ENCODE measurements at places on chromosomes 7 and 10.
A peak's percentile ranks its signal among the peaks of the same experiment; 100 is the strongest.

DNA sequence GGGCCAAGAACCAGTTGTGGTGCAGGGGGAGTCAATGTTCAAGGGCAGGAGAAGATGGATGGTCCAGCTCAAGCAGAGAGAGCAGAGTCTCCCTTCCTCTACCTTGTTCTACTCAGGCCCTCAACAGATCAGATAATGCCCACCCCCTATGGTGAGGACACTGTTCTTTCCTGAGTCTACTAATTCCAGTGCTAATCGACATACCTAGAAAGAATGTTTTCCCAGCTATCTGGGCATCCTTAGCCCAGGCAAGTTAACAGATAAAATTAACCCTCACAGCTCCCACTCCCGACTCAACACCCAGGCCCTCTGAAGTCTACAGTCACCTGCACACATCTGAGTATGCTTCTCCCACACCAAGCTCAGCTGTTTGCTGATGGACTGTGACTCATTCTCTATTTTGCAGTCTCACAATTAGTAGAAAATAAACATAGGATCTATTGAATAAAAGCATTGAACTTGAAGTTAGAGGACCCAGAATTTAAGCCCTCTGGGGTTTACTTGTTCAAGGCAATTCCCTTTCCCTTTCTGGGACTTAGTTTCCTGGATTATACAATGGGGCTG is 17.1 kb downstream of the COL13A1 start:
- DNase-seq, result no peak

- DNase-seq, result no peak
Observed at GRCh38 chr7:44769776-44770294, 21.2 kb downstream of the ZMIZ2 start.

- DNase-seq, result peak; percentile 36
Observed at GRCh38 chr7:2040893-2041270, 191.9 kb downstream of the MAD1L1 start.

DNA sequence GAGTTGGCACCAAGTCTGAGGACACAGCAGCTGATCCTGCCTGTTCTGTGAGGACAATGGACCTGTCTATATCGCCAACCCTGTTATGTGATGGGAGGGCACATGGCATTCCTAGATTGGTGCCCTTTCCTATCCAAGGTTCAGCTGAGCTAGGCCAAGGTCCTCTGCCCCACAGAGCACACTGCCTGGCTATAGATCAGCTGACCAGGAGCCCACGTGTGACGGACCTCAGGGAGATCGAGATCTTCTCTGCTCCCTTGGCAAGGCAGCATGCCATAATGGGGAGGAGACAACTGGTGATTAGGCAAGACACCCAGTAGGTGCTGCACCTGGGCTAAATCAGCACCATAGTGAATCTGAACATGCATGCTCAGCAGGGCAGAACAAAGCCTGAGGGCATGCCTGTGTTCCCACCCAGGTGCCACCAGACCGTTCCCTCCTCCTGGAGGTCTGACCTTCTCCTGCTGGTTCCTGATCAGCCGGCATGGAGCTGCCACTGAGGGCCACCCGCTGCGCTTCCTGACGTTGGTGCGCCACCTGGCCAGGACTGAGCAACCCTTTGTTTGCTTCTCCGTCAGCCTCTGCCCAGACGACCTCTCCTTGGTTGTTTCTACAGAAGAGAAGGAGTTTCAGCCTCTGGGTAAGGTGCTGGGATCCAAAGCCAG is 93.7 kb downstream of the WDFY4 start:
- peak; percentile 6 for DNase-seq

DNA sequence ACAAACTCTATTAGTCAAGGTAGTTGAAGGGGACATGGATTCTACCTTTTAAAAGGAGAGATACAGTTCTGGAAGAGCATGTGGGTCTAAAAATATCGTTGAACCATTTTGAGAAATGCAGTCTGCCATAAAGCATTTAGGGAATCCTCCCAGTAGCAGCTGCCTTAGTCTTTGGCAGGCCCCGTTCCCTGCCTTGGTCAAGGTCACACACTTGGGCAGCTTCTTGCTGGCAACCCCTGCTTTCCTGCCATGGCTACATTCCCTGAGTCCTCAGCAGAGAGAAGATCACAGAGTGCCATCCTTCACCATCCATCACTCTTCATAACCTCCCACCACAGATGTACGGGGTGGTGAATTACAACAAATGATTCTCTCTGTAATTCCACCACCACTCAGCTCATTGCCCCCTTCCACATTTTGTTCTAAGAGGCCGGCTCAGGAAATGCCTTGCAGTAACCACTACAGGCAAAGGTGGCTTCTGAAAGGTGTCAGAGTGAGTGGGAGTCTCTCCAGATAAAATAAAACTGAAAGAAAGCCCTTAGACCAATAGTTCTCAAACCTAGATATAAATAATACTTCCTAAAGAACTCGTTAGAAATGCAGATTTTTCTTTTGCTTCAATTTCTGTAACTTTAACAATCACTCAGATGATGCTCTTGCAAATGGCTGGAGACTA is 121.4 kb upstream of the STK17A start:
- DNase-seq, result no peak

DNA sequence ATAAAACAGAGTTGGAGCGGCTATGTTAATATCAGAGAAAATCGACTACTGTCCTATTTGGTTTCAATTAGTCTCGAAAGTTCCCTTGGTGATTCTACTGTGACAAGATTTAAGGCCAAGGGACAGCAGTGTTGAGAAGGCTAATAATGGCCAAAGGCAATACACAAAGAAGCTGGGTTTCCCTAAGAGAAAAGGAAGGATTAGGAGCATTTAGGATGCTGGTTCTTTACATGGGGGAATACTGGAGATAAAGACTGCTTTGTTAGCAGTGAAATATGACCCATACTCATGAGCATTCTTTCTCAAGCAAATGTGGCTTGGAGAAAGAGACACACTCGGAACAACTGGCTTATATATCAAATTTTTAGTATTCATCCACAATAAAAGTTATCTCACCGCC is 32.2 kb downstream of the IQUB start:
- DNase-seq, result no peak

DNA sequence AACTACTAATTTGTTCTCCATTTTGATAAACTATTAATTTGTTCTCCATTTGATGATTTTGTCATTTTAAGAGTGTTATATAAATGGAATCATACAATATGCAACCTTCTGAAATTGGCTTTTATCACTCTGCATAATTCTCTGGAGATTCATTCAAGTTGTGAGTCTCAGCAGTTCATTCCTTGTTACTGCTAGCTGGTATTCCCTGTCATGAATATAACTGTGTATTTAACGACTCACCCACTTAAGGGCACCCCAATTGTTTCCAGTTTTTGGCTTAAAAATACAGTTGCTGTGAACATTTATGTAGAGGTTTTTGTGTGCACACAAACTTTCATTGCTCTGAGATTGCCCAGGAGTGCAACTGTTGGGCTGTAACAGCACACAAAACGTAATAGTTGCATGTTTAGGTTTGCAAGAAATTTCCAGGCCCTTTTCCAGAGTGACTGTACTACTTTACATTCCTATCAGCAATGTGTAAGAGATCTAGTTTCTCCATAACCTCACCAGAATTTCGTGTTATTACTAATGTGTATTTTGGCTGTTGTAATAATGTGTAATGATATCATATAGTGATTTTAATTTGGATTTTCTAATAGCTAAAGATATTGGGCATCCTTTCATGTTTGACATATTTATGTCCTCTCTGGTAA is 153.2 kb upstream of the ADCY1 start:
- no peak for DNase-seq

DNA sequence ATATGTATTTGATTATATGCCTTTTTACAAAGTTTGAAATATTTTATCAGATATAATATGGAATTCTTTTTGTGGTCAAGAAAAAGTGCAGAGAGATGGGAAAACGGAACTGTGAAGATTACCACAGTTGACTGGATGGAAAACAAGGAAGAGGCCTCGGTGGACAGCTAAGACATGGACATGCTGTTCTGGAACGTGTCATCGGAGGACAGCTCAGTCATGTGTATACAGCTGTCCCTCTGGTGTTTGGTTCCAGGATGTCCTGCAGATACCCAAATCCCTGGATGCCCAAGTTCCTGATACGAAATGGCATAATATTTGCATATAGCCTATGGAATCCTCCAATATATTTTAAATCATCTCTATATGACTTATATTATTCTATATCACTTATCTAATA is 49.4 kb downstream of the TRIL start:
- no peak for DNase-seq

- DNase-seq, result peak; percentile 1
Observed at GRCh38 chr10:44857363-44858016, 53.6 kb upstream of the TMEM72 start.

- DNase-seq, result no peak
Observed at GRCh38 chr10:100014071-100014762, 4.5 kb upstream of the DNMBP start.

DNA sequence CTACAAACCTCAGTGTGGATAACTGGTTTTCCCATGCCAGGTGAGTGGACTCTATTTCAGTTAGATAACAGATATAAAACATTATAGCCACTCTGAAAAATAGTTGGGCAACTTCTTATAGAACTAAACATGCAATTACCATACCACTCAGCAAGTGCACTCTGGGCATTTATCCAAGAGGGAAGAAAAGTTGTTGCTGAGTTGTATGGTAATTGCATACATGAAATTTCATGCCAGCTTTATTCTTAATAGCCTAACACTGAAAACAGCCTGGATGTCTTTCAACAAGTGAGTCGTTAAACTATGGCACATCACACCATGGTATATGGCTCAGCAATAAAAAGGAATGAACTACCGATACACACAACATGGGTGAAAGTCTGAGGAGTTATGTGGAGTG is 10.6 kb upstream of the UPP1 start:
- DNase-seq, result no peak

DNA sequence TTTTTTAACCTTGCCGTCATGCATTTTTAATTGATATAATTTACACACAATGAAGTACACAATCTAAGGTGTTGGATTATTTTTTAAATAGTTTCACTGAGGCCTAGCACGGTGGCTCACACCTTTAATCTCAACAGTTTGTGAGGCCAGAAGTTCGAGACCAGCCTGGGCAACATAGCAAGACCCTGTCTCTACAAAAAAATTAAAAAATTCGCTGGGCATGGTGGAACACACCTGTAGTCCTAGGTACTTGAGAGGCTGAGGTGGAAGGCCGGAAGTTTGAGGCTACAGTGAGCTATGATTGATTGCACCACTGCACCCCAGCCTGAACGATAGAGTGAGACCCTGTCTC is 92.8 kb upstream of the OIT3 start:
- DNase-seq, result no peak

- no peak for DNase-seq
Observed at GRCh38 chr10:58556516-58557165, 44.0 kb downstream of the BICC1 start.

DNA sequence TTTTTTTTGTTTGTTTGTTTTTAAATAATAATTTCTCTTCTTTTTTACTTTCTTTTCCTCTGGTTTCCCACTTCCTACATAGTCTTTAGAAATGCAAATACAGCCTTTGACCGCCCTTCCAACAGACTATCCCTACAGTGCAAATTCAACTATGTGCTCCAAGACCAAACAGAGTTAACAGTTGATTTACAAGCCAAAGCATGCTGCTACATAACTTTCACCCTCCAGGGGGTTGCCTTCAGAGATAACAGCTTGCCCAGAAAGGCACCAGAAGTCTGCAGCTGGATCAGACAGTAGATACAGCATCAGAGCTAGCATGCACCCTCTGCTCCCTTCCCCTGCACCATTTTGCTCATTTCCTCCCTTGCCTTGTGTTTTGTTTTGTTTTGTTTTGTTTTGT is 539.0 kb downstream of the ZWINT start:
- no peak for DNase-seq

GRCh38 chr10:71580415-71580814 is 139.2 kb downstream of the C10orf105 start:
- DNase-seq, result no peak

GRCh38 chr7:94567396-94567795 is 57.8 kb downstream of the CASD1 start:
- no peak for DNase-seq

DNA sequence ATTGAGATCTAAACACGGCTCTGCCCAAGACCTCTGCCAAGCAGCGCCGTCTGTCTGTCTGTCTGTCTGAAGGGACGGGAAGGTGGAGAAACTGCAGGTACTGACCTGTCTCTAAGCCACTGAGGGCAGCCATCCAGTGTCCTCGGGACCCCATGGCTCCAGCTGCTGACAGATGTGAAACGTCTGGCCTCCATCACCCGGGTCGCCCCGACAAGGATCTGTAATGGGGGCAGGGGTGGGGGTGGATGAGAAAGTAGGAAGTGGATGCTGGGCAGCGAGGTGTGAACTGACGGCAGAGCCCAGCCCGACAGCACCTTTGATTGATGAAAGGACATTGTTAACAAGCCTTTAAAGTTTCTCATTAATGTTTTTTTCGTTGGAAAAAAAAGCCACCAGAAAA is 193.1 kb downstream of the EBF3 start:
- DNase-seq, result no peak

GRCh38 chr10:24962995-24963394 is 10.6 kb upstream of the PRTFDC1 start:
- DNase-seq, result no peak

- DNase-seq, result no peak
Observed at GRCh38 chr10:132612571-132613504, 75.3 kb downstream of the INPP5A start.

GRCh38 chr10:36443233-36443632 is 682.2 kb upstream of the ANKRD30A start:
- no peak for DNase-seq

- no peak for DNase-seq
Observed at GRCh38 chr10:46312953-46313352, 26.2 kb downstream of the ANTXRL start.

GRCh38 chr10:31642281-31642680 is 286.4 kb downstream of the ARHGAP12 start:
- no peak for DNase-seq

DNA sequence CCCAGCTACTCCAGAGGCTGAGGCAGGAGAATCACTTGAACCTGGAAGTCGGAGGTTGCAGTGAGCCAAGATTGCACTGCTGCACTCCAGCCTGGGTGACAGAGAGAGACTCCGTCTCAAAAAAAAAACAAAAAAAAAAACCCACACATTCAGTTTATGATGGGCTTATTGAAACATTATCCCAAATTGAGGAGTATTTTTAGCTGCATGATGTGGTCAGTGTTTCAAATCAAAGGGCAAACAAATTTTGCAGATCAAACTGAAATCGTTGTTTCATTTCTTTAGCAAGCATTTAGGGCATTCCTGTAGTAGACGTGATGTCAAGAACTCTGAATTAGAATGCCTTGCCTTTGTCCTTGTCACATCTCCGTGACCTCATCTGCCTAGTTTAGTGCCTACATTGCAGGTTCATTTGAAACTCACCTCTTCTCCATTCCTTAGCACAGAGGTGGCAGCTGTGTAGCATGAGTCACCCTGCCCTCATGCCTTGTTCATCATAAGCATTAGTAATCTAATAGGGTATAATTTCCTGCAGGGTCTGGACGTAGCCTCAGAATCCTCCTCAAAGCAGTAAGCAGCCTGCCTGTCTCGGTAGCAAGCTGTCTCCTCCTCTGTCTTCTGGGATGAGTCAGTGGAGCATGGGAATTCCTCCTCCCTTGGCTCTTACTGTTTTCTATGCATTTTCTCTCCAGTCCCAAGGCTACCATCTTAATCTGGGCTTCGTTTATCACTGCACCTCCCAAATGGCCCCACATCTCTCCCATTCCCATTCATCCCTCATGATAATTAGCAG is 73.8 kb downstream of the CUL1 start:
- DNase-seq, result peak; percentile 71

- peak; percentile 23 for DNase-seq
Observed at GRCh38 chr10:92593619-92594588, 974 bp downstream of the KIF11 start.

GRCh38 chr7:28575241-28575643 is 162.9 kb downstream of the CREB5 start:
- DNase-seq, result no peak

- no peak for DNase-seq
Observed at GRCh38 chr7:38682606-38683005, 51.4 kb upstream of the AMPH start.

- DNase-seq, result no peak
Observed at GRCh38 chr7:37432281-37432920, 16.3 kb downstream of the ELMO1 start.
